ENCODE measurements at places on chromosomes 3 and 15. TPM values are rescaled to one million over a fixed set of nuclear protein-coding genes. Genes with fewer than 3 reads are reported as not detected.

GRCh38 chr3:102238362-102238761 lies 196.5 kb upstream of the ZPLD1 start:
- no peak for DNase-seq

DNA sequence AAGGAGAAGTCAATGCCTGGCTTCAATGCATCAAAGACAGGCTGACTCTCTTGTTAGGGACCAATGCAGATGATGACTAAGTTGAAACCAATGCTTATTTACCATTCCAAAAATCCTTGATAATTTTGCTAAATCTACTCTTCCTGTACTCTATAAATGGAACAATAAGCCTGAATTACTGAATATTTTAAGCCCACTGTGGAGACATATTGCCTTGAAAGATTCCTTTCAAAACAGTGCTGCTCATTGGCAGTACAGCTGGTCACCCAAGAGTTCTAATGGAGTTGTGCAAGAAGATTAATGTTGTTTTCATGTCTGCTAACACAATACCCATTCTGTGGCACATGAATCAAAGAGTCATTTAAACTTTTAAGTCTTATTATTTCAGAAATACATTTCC lies 181.0 kb upstream of the CBLB start:
- DNase-seq: no peak

DNA sequence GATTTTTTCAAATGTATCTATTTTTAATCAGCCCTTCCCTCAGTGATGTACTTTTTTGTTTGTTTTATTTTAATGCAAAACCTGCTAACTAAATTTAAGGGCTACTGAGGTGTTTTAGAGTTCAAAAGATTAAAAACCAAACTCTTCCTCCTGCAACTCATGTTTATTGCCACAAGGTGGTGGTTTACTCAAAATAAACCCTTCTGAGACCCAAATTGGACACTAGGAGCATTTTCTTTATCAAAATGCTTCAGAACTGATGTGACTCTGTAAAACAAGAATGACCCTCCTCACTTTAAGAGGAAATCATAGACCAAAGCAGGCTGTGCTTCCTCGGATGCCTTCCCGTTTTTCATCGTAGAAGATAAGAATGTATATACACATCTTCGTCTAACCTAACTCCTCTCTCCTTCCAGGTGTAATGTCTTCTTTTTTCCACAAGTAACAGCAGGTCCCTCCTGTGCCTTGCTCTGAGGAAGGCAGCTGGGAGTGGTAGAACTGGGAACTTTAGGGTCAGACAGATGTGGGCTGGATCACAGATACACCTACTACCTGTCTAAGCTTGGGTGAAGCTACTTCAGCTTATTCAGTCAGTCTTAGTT lies 2.9 kb upstream of the NME9 start:
- DNase-seq: peak; percentile 34

- DNase-seq: no peak
Measured at GRCh38 chr3:171970301-171970788, 69.0 kb upstream of the FNDC3B start.

GRCh38 chr3:113534365-113534764 lies 2.0 kb downstream of the SIDT1 start:
- DNase-seq: no peak

DUOX2 gene
- polyA plus RNA-seq: 0.03 TPM

Data from left kidney (tissue), 8 donors.